ENCODE measurements at places on chromosomes 16 and 17.
A peak's percentile ranks its signal among the peaks of the same experiment; 100 is the strongest.

DNA sequence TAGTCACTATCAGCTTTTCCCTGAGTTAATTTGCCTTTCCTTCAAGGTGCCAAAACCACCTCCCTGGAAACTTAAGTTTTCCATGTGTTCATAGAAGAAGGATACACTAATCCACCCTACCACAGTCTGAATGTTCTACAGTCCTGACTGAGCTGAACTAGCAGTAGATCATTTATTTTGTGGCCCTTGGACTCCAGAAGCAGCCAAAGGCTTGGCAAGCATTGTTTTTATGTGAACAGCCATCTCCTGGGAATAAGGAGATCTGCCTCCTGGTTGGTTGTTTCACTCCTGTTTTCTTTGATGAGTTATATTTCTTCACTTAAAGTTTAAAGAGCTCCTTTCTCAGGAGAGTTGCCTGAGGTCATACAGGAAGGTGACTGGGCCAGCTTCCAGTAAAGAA is 634.6 kb upstream of the SOX9 start:
- no peak for DNase-seq

- no peak for DNase-seq
Measured at GRCh38 chr17:53088481-53088880, 734.2 kb upstream of the KIF2B start.

DNA sequence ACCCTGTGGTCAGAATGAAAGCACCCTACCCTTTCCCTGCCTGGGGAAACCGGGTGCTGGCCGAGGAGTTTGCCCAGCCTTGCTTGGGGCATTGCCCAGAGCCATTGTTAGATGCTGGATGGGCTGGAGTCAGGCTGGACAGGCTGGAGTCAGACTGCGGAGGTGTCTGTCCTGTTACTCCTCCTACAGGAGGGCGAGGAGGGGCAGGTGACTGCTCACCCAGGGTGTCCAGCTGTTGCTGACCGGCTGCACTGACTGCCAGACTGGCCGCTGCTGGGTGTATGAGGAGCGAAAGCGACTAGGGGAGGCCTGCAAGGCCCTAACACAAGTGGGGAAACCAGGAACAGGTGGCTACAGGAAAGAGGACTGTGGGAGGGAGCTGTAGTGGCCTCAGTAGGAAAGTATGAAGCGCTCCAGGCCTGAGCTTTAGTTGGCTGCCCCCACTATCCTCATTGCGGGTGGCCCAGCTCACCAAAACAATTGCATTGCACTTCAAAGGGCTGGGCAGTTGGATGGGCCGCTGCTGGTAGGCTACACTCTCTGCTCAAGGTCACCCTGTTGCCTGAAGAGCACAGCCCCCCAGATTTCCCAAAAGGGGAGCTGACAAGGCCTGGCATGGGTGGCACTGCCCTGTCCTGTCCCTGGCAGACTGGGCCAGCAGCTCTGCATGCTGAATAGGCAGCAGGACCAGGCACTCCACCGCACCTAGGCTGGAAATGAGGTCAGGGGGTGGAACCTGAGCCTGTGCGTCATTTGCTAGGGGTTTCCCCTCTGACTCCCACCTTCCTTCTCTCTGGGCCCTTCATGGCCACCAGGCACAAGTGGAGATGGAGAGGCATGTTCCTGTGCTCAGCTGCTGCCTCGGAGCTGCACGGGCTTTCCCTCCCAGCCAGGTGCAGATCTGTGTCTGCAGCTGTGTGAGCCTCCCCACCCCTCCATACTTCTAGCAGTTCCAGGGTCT is 18.4 kb downstream of the LDHD start:
- DNase-seq = no peak

DNA sequence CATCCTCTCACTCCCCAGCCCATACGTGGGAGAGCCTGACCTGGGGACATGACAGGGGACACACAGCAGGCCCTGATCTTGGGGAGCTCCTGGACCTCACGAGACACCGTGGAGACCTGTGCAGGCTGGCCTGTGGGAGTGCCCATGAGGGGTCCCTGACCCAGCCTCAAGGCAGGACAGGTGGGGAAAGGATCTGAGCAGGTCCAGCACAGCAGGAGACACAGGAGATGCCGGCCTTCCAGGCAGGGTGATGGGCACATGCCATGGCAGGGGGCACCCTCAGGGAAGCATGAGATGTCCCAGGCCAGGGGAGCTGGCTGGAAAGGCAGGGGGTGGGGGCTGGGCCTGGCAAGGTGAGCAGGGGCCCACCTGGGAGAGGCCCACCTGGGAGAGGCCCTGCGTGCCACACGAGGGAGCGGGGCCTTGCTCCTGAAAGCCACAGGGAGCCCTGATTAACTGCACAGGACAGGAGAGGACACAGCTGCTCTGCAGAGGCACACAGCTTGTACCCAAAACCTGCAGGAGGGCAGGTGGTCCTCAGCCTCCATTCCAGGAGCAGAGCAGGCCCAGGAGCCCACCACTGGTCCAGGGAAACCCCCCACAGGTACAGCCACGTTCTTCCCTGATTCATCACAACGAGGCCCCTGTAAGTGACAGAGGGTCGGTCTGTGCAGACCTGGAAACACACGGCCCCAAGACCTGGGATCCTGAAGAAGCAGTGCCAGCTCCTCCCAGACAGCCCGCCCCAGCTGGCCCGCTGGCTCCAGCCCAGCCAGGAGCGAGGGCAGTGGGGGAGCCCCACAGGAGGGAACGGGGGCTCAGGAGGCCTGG is 26.6 kb upstream of the KRT17 start:
- DNase-seq = no peak

GRCh38 chr16:84976644-84977400 is 34.5 kb downstream of the ZDHHC7 start:
- DNase-seq = peak; percentile 56

DNA sequence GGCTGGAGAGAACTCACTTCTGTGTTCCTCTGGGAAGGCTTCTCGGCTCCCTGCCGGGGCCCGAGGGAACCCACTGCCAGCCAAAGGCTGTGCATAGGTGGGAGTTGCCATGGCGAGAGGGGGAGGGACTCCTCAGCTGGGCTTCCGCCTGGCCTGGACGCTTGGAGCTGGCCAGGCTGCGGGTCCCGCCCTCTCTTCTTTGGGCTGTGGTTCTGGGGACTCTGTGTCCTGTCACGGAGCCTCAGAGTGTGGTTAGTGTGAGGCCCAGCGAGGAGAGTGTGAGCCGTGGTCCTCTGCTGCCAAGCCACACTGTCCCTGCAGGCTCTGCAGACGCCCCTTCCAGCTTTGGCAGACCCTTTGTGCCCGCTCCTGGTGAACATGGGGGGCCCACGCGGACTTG is 123.1 kb downstream of the OR1D5 start:
- DNase-seq = peak; percentile 51

- DNase-seq = no peak
Measured at GRCh38 chr17:6669479-6670212, 18.1 kb downstream of the C17orf100 start.

GRCh38 chr17:62064029-62064790 is 868 bp downstream of the MED13 start:
- DNase-seq = no peak

- no peak for DNase-seq
Measured at GRCh38 chr17:33459078-33459940, 166.2 kb upstream of the ASIC2 start.

DNA sequence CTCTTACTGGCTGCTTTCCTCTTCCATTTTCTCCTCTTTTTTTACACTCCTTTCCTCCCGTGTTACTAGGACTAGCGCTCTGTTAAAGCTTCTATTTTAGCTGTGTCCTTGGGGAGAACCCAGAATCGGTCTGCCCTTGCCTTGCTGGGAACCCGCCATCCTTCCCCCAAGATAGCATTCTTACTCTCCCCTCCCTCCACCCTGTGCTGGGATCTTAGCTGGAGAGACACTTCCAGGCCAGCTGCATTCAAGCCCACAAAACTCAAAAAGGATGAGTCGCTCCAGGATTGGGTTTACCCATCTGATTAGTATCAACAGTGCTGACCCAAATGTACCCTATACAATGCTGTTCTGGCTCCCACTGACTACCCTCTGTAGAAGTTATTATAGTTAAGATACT is 200.5 kb upstream of the ASIC2 start:
- no peak for DNase-seq

DNA sequence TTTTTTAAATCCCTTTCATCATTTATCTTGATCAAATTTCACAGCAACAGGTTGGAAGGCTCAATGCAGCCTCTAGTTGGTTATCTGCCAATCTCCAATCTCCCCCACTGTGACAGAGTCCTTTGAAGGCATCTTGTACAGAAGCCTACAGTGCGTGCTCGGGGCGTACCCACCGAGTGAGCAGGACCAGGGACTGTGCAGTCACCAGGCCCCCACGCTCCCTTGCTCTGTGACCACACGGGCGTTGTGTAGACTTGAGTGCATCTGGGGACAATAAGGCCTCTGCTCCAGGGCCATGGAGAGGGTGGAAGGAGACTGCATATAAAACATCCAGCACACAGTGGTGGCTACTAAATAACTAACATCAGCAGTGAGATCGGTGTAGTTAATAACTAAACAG is 63.4 kb downstream of the GTF3C1 start:
- no peak for DNase-seq

GRCh38 chr17:28726627-28727491 is 826 bp upstream of the TLCD1 start:
- DNase-seq = peak; percentile 93

GRCh38 chr17:17385491-17385890 is 82.3 kb downstream of the NT5M start:
- peak; percentile 48 for DNase-seq

GRCh38 chr16:89815639-89816348 is 653 bp downstream of the FANCA start:
- no peak for DNase-seq

DNA sequence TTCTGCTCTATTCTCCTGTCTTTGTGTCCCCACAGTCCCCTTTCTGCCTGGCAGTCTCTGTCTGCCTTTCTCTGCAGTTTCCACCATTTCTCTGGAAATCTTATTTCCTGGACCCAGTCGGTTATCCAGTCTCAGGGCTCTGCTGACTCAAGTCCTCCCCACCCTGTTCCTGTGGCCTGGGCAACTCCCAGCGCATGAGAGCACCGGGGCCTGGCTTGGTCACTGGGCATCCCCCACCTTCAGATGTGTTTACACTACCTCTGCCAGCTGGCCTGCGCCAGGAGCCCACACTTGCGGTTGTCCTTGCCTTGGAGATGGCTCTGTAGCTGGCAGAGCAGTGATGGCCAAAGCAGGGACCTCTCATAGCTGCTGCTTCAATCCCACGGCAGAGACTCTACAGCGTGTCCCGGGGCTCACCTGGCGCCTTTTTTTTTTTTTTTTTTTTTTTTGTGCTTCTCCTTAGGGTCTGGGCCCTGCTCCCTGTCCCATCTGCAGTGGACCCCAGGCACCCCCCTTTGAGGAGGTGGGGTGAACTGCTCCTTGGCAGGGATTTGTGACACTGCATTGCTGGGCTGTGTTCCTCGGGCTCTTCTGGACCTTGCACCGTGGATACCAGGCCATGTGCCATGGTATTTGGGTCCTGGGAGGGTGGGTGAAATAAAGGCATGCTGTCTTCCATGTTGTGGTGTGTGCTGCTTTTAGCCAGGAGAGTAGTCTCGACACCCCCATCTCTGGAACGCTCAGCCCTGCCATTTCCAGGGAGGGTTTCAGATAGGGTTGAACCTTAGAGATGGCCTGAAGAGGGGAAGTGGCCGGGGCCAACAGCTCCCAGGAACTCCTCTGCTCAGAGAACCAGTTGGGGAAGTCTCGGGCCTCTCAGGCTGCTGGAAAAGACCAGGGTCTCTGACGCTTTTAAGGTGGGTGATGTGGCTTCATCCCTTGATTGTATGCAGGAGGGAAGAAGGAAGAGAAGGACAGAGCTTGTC is 17.5 kb downstream of the GUCY2D start:
- DNase-seq = no peak

- DNase-seq = no peak
Measured at GRCh38 chr17:7745748-7746470, 28.4 kb downstream of the DNAH2 start.

DNA sequence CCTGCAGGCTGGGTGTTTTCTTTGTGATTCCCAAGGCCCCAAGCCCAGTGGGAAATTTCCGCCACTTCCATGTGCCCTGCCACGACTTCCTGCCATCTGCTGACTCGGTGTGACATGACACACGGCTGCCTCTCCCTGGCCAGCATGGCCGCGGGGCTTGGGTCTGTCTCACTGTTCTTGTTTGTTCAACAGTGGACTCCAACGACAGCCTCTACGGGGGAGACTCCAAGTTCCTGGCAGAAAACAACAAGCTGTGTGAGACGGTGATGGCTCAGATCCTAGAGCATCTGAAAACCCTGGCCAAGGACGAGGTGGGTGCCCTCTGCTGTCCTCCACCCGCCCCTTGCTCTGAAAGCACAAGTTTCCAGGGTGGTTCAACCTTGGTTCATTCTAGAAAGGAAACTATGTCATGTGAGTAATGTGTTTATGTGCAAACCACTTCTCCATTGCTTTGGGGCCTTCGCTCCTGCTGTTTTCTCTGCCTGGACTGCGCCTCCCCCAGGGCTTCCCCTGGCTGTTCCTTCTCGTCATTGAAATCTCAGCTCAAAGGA is 26.8 kb downstream of the KNOP1 start:
- DNase-seq = peak; percentile 81

- no peak for DNase-seq
Measured at GRCh38 chr17:1181753-1182137, 2.0 kb upstream of the ABR start.

DNA sequence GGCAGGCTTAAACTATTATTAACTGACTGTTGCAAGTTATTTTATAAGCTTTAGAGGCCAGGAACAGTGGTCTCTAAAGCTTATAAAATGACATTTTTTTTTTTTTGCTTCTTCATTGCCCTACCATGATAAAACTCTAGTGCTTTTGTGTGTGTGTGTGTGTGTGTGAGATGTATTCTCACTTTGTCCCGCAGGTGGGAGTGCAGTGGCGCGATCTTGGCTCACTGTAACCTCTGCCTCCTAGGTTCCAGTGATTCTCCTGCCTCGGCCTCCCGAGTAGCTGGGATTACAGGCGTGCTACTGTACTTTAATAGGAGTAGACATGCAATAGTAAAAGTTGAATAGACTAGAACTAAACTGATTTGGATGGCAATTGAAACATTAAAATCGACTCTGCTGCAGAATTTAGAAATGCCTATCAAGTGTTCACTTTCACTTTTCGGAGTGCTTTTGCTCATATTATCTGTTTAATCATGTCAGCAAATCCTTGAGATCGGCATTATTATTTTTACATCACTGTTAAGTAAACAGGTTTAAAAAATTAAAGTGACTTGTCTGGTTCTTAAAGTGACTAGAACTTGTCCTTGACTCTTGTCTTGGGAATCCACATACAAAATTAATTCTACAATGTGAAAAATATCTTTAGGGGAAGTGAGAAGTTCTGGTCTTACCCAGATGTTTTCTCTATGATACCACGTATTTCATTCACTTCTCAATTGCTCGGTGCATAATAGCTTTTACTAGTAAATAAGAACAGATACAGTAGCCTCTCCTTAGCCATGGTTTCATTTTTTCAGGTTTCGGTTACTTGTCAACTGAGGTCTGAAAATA is 8.4 kb upstream of the PCTP start:
- DNase-seq = no peak

GRCh38 chr16:4523686-4524085 is 14.9 kb downstream of the CDIP1 start:
- no peak for DNase-seq

- no peak for DNase-seq
Measured at GRCh38 chr16:59959311-59959710, 1225.2 kb upstream of the GOT2 start.

- no peak for DNase-seq
Measured at GRCh38 chr17:47916489-47917208, 20.6 kb downstream of the SP2 start.
